Myometrial cell (primary cell): ENCODE measurements at places on chromosomes 7 and 10. TPM values are rescaled to one million over a fixed set of nuclear protein-coding genes. Genes with fewer than 3 reads are reported as not detected.

Gene TSPAN33
- total RNA-seq: 1.2 and 2.6 TPM in 2 replicates

Gene GIMAP1
- total RNA-seq: not detected in 2 replicates

Gene FKBP6
- not detected in 2 replicates for total RNA-seq

Gene GRID2IP
- total RNA-seq: not detected in 2 replicates

Gene CHCHD3
- total RNA-seq: 72.1 and 74.6 TPM in 2 replicates

Gene IL6
- 0.53 and 9.5 TPM in 2 replicates for total RNA-seq
